NCI-H460 (cell line): ENCODE measurements at places on chromosomes 2 and 18.

DNA sequence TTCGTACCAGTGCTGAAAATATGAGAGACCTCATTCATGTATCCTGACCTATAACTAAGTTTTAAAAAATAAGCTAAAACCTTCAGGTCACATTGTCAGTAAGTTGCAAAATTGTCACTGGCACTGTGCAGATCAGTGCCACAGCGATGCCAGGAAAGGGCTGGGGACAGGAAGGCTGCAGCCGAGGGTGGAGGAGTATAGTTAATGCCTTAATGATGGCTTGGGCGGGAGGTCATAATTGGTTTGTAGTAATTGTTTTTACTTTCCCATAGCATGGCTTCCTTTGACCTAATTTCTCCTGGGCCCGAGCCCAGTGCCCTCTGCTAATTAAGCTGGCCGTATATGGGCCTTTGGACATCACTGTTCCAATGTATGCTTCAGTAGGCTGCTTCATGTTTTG, 47.2 kb upstream of the RAB12 start:
- DNase-seq: no peak

GRCh38 chr2:210971431-210971830, 415.0 kb downstream of the CPS1 start:
- no peak for DNase-seq

GRCh38 chr2:179096090-179096489, 46.2 kb upstream of the CCDC141 start:
- no peak for DNase-seq

- no peak for DNase-seq
Measured at GRCh38 chr2:60442608-60443007, 110.8 kb downstream of the BCL11A start.

- DNase-seq: peak; percentile 53
Measured at GRCh38 chr2:197707316-197708213, 2.4 kb downstream of the MARS2 start.

GRCh38 chr2:231613331-231613662, 20.6 kb downstream of the TEX44 start:
- DNase-seq: no peak

DNA sequence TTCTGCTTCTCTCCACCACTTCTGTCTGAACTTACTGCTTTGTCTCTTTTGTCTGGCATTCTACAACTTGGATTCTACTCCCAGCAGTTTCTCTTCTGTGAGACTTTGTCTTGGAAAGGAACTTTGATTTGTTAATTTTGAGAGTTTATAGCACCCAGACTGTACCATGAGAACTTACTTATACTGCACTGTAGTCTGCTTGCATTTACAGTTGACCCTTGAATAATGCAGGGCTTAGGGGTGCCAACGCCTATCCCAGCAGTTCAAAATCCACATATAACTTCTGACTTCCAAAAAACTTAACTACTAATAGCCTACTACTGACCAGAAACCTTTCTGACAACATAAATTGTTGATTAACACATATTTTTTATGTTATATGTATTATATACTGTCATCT, 55.5 kb downstream of the DYNC1I2 start:
- no peak for DNase-seq

DNA sequence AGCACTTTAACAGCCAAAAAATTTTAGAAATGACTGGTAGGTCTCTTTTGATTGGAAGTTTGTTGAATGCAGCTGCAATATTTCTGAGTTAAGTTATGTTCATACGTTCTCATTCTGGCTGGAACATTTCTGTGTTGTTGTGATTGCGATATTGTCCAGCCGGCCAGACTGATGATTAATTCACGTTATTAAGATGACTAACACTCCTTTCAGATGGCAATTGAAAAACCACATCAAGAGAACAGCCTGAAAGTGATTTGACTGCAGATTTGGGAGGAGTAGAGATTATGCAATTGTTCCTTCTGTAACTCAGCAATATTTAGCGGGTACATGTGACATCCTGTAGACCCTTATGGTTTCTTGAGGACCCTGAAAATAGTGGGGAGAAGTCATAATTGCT, 133.7 kb downstream of the FBXO15 start:
- DNase-seq: no peak

GRCh38 chr18:24544949-24545348, 84.5 kb downstream of the HRH4 start:
- DNase-seq: no peak

- DNase-seq: no peak
Measured at GRCh38 chr2:118222672-118223421, 134.6 kb downstream of the INSIG2 start.

DNA sequence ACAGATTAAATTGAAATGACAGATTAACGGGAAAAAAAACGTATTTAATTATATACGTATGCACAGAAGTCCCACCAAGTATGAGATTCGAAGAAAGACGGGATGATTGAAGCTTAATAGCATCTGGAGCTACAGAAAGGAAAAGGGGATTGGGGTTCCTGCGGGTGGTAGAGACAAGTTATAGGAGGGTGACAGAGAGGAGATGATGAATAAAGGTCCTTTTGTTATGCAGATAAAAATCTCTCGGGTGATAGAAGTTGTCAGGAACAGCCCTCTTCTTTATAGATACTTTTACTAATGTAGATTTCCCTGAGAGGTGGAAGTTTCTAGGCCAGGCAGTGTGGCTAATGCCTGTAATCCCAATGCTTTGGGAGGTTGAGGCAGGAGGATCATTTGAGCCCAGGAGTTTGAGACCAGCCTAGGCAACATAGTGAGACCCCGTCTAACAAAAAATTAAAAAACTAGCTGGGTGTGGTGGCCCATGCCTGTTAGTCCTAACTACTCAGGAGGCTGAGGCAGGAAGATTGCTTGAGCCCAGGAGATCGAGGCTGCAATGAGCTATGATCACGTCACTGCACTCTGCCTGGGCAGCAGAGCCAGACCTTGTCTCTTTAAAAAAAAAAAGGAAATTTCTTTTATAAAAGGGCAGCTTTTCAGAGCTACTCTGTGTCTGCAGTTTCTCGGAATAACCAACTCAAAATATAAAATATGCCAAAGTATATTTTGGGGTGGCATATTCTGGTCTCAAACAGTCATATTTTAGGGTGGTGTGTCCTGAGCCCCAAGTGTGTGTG, 113.0 kb downstream of the STPG4 start:
- no peak for DNase-seq

GRCh38 chr18:44851856-44852621, 171.4 kb downstream of the SETBP1 start:
- no peak for DNase-seq

- DNase-seq: no peak
Measured at GRCh38 chr2:226407135-226407534, 392.5 kb downstream of the IRS1 start.

- no peak for DNase-seq
Measured at GRCh38 chr2:84906108-84906899, 848 bp downstream of the TMSB10 start.

DNA sequence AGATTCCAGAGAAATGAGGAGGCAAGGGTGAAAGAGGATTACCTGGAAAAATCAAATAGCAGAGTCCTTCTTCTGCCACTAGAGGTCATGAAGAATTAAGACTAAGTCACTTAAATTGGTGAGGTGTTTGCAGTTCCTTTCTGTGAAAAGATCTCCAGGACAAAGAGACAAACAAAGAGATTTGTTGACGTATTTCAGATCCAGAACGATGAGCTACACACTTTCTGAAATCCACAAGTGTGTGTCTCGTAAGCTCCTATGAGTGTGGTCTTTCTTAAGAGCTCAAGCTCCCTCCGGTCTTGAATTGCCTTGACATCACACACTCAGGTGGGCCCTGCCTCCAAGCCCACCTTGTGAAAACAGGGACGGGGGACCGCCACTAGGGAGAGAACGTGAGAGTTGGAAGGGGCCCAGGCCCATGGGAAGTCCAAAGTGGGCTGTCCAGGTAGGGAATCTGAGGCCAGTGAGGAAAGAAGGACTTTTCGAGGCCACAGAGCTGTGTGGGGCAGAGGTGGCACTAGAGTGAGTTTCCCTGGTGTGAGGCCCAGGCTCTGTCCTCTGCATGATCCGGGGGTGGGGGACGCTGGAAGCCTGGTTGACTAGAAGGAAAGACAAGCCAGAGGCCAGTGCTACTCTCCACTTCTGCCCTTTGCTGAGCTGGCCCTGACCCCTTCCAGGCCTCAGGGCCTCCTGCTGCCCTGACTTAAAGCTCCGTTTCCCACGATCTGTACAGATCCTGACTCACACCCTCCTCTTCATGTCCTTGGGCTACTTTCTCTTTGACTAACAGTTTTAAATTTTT, 168.1 kb upstream of the NCK2 start:
- peak; percentile 6 for DNase-seq

DNA sequence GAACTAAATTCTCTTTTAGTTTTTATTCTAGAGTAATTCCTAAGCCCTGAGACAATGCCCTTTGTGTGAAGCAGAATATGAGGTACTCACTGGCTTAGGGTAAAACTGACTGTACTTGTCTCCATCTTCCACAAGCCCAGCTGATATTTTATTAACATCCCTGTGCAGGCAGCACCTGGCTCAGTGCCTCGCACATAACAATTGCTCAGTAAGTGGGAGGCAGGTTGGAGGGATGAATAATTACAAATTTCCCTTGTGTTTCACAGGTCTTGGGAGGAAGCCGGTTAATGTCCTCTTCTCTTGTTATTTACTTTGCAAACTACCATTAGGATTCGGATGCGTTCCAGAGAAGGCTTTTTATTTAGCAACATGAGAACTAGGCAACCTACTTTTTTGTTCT, 249.8 kb upstream of the FSHR start:
- DNase-seq: no peak

DNA sequence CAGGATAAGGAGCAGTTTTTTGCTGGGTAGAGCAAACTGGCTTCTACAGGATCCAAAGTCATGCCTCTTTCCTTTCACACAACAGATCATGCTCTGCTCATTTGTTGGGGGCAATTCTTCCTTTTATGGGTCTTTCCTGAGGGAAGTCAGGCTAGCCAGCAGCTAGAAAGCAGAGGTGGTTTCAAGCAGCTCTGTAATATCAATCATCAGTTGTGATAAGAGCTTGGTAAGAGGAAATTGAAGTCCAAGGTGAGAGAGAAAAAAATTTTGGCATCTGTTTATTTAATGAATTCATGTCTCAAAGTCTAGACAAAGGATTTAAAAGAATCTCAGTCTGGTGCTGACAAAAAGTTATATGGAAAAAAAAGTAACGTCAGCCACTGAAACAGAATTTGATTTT, 6.2 kb downstream of the TMEM87B start:
- no peak for DNase-seq

DNA sequence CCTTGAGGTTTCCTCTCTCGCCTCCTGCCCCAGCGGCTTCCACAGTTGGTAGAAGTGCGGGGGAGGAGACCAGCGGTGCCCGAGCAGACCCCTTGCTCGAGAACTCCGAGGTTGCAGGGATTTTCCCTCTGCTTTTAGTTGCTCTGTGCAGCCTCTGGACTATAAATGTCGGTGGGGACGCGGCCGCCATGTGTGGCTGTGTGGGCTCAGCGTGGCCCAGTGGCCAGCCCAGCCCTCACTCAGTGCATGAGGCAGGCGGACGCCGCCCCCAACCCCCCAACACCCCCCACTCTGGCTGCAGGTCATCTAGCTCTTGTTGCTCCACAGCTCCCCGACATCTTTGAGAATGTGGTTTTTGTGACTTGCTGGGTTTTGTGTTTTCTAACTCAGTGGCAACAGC, 15.3 kb upstream of the D2HGDH start:
- DNase-seq: no peak

- DNase-seq: no peak
Measured at GRCh38 chr2:191915750-191916149, 68.9 kb upstream of the CAVIN2 start.

- no peak for DNase-seq
Measured at GRCh38 chr2:196220671-196221070, 49.3 kb upstream of the STK17B start.

DNA sequence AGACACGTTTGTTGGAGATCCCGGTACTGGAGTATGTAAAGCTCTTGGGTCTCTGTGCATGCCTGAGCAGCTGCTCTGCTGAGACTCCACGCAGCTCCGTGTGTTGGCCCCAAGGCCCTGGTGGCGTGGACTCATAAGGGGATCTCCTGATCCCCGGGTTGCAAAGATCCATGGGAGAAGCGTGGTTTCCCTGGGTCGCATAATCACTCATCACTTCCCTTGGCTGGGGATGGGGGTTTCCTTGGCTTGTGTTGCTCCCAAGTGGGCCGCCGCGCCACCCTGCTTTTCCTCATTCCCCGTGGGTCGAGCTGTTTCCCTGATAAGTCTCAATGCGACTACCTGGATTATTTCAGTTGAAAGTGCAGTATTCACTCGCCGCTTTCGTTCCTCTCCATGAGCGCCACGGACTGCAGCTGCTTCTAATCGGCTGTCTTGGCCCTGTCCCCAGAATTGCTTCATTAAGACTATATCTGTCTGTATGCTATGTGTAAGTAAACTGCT, 76.0 kb downstream of the EPC2 start:
- DNase-seq: no peak

GRCh38 chr2:144943293-144943941, 423.5 kb upstream of the ZEB2 start:
- peak; percentile 70 for DNase-seq

DNA sequence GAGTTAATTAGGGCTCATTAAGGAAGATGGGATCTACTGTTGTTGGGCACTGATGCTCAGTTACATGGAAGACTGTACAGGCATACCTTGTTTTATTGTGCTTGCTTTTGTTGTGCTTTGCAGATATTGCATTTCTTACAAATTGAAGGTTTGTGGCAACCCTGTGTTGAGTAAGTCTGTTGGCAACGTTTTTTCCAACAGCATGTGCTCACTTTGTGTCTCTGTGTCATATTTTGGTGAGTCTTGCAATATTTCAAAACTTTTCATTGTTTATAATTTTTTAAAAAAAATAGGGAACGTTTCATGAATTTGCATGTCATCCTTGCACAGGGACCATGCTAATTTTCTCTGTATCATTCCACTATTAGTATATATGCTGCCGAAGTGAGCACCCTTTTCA, 15.6 kb downstream of the PHLPP1 start:
- DNase-seq: no peak

DNA sequence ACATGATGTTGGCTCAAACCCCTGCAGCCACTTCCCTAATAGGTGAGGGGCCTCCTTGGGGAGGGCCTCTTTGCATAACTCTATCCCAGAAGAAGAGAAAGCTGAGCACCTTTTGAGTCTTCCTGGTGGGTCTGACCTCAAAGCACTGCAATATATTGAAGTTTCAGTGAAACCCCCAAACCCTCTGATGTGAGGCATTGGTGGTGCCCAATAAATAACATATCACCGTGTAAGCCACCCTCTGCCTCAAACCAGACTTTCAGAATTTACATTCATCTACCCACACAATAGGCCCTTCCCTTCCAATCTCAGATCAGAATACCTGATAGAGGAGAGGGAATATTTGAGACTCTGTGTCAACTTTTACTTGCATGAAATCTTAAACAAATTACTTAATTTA, 142.8 kb upstream of the STK17B start:
- DNase-seq: no peak

DNA sequence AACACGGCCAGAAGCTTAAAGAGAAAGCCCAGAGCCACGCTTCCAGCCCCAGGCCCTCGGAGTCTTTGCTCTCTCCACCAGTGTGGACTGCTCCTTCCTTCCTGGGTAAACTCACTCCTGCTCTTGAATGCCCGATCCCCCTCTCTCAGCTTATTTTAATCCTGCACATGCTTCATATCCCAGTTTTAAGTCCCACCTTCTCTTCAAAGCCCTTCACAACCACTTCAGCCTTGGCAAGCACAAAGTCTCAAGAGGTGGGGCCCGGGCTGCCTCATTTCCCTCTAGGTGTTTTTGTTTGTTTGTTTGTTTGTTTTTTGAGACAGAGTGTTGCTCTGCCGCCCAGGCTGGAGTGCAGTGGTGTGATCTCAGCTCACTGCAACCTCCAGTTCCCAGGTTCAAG, 21.6 kb upstream of the CREG2 start:
- no peak for DNase-seq

GRCh38 chr2:37836711-37837110, 88.4 kb upstream of the RMDN2 start:
- no peak for DNase-seq
